ENCODE measurements at places on chromosomes 12 and 14.
A peak's percentile ranks its signal among the peaks of the same experiment; 100 is the strongest.

- DNase-seq = no peak
Observed at GRCh38 chr14:68666236-68666635, 126.6 kb downstream of the ZFP36L1 start.

DNA sequence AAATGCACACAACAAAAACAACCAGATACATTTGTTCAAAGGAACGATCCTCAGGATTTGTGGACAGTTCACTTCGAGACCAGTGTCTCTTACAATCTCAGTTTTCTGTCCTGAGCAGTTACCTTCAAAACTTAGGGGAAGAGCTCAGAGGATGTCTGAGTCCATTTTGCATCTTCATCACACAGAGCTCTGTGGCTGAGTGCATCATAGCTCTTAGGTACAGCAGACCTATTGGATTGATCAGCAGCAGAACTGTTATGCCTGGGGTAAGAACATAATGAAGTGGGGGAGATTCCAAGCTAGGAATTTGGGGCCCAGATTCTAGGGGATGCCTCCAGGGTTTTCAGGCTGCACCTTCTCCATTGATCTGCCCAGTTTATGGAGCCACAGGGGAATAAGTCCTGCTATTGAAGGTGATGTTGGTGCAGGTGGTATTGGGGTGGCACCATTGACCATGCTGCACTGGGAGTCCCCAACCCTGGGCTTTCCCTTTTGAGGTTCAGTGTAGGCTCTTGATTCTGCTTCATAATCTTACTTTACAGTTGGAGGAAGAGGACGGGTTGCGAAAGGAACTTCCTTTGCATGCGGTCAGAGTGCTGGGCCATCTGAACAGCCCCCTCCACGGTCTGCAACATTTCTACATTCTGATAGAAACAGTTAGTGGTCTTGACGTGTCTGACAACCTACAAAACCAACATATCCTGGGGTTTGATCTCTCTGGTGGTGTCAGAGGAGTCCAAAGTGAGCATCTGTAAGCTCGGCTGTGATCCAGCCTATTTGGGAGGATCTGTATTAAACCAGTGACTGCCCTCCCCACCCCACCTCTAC is 112.8 kb downstream of the CHST11 start:
- no peak for DNase-seq

- DNase-seq = no peak
Observed at GRCh38 chr14:104830781-104831180, 29.9 kb downstream of the ZBTB42 start.

DNA sequence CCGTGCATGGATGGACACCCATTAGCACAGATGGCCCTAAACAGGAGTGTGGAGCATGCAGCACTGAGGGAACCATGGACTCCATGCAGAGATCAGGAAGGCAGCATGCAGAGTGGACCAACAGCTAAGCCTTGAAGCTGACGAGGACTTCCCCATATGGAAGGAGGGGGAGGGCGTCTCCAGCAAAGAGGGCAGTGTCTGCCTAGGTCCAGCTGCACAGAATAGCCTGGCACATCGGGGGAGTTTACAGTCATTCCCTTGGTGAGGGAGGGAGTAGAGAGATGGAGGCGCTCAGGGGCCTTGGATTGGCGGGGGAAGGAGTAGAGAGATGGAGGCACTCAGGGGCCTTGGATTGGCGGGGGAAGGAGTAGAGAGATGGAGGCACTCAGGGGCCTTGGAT is 64.5 kb downstream of the ANKRD9 start:
- DNase-seq = no peak

DNA sequence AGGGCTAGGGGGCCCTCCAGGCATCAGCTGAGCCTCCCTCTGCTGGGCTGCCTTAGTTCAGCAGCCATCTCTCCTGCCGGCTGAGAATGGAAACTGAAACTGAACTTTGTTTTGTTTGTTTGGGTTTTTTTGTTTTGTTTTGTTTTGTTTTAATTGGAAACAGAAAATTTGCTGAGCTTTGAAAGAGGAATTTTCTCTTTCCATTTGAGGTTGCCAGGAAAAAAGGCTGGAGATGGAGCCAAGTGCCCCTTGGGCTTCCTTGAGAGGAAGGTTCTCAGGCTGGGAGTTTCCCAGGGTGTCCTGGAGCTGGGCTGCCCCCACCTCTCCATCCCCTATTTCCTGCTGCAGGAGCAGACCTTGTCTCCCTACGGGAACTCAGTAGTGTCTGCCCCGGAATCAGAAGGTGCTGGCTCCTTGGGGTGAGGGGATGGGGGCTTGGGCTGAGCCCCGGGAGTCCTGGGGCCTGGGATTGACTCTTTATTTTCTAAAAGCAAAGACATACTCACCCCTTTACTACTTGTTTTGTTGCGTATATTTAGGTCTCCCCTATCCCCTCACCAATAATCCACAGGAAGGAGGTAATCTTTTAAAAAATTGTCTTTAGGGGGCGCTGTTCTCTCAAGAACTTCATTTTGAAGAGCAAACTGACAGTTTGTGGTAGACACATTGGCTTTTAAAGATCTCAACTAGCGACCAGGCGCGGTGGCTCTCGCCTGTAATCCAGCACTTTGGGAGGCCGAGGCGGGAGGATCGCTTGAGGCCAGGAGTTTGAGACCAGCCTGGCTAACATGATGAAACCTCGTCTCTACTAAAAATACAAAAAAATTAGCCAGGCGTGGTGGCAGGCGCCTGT is 21.3 kb upstream of the OASL start:
- DNase-seq = peak; percentile 81

GRCh38 chr14:64502456-64502855 is 1.2 kb downstream of the ZBTB25 start:
- peak; percentile 6 for DNase-seq

GRCh38 chr12:60100852-60101251 is 505.0 kb downstream of the SLC16A7 start:
- DNase-seq = no peak

DNA sequence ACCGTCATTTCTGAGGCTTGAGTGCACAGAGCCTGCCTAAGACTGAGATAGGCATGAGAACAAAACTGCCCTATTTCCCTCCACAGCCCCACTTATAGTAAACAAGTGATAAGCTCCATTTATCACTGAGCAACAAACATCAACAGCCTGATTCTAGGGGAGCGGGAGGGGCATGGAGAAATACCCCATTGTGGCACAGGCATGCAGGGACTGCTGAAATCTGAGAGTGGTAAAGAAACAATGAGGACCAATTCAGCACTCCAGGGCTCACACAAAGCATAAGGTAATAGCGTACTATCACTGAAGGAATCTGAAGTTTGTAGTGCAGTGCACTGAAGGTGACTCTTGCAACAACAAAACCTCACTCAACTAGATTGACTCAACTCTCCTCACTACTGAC is 186.7 kb downstream of the ANO2 start:
- DNase-seq = no peak

DNA sequence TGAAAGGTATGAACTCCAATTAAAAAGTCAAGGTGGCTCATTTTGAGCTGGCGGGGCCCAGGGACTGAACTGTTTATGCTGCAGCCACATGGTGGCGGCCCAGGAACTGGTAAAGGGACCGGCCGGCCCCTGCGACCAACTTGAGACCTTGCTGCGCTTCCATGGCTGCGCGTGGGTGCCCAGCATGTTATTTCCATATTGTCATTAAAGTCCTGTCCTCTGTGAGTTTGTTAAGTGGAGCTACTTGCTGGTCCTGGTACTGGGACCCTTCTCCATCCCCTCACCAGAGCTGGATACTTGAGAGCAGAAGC is 62.3 kb downstream of the BEGAIN start:
- DNase-seq = no peak

DNA sequence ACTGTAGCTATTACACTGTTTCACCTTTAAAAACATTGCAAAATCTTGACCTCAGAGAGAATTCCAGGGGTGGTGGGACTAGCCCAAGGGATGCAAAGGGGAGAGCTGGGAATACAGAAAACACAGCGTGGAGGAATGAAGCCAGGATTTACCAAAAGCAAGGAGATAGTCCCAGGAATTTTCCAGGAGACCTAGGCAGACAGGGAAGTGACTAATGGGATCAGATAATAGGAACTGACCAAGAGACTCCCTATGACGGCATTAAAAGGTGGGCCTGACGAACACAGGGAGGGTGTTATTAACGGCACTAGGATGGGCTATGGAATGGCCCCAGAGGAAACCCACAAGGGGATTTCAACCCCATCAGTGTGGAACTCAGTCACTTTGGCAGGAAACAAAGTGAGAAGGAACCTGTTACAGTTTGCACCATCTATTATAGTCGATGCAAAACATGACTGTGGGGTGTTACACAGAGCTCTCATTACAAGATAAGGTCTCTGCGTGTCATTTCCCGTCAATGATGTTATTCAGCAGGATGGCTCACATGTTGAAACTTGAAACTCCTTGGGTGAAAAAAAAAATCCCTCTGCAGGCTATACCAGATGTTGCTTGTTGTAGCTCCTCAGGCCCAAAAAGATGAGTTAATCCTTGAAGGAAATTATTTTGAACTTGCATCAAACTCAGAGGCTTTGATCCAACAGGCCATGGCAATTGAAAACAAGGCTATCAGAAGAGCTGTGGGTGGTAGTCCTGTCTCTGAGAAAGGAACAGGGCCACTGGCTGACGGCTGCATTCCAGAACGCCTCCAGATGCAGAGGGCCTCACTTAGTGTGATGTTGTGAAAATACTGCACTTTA is 58.7 kb downstream of the DRAM1 start:
- peak; percentile 80 for DNase-seq

Measured in M059J (cell line).